AG09309 (cell line): ENCODE measurements at places on chromosomes 5 and 9.

- peak; percentile 21 for DNase-seq
Observed at GRCh38 chr9:95726756-95727155, 148.7 kb upstream of the ERCC6L2 start.

GRCh38 chr5:158979290-158979689 is 120.4 kb downstream of the EBF1 start:
- DNase-seq: no peak

DNA sequence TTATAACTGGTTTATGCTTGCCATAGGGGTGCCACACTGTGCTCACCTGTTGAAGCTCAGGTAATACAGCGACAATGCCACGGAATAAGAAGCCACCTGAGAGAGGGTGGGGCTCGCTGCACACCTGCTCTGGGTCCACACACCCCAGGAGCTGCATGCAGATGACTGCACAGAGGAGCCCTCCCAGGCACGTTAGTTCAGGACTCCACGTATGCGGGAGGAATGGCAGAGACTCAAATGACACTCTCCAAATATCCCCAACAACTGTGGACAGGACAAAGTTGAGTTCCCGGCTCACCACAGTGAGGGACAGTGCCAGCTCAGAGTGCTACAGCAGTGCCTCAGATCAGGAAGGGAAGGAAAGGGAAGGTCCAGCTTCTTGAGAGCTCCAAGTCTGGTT is 5.8 kb upstream of the FCN1 start:
- DNase-seq: no peak

DNA sequence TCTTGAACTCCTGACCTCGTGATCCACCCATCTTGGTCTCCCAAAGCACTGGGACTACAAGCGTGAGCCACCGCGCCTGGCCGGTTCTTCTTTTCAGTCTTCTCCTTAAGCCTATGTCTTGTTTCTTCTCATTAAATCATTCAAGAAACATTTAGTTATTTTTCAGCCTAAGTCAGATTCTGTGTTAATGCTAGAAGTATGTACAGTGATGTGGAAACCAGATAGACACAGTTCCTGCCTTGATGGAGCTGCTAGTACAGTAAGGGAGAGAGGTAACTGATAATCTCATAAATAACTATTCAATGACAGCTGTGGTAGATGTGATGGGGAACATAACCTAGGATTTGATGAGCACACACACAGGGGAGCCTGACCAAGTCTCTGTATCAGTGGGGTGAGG is 46.3 kb upstream of the NR3C1 start:
- no peak for DNase-seq

GRCh38 chr5:74765929-74766328 is 988 bp downstream of the GFM2 start:
- DNase-seq: no peak

DNA sequence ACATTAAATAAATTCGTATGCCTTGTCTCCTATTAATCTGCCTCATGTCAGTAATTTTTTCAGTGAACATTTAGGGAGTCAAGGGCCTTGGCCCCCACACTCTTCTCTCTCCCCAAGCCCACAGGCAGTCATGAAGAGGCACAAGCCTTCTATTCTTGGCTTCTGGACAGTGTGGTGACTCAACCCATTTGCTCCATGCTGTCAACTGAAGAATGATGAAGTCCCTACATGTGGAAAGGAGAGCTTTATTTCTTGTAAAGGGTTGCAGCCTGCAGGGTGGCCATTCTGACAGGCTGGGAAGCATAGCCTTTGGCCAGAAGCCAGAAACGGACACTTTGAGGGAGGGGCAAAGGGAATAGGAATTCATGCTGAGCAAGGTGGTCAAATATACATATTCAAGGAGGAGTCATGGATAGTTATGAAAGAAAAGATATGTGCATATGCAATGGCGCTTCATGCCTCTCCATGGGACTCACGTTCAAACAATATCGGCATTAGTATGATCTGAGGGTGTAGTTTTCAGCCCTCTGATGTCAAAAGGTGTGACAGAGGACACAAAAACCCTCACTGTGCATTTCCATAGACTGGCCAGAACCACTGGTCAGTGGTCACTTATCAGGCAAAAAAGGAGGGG is 31.3 kb downstream of the ANKRA2 start:
- no peak for DNase-seq

GRCh38 chr5:103298117-103298516 is 39.6 kb downstream of the MACIR start:
- no peak for DNase-seq

DNA sequence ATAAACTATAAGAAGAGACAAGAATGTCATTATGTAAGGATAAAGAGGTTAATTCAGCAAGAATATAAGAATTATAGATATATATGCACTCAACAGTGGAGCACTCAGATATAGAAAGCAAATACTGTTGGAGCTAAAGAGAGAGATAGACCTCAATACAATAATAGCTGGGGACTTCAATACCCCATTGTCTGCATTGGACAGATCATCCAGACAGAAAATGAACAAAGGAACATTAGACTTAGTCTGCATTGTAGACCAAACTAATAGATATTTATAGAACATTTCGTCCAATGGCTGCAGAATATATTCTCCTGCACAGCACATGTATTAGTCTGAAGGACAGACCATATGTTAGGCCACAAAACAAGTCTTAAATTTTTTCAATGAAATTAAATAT is 777.1 kb downstream of the CDH18 start:
- DNase-seq: no peak

GRCh38 chr5:1801967-1802295 is 724 bp downstream of the NDUFS6 start:
- no peak for DNase-seq

DNA sequence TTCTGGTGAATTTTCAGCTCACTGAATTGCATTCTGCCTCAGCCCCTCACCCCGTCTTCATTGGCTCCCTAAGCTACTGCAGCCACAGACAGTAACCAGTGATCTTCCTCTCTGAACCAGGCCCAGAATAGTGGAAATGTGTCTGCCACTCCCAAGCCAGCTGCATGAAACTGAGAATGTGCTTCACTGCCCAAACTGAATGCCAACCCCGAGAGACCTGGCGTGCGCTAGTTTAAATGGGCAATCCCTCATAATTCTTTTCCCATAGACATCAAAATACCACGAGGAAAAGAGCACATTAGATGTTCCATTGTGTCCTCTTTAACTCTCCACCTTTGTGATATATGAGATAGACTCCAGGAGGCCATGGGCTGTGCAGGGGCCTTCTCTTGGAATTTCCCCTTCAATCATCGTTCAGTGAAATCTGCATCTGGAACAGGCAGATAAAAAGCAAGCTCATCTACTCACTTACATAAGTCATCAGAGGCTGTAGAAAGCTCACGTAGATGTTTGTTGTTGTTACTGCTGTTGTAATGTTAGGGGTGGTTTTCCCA is 320.2 kb downstream of the NFIB start:
- DNase-seq: no peak

DNA sequence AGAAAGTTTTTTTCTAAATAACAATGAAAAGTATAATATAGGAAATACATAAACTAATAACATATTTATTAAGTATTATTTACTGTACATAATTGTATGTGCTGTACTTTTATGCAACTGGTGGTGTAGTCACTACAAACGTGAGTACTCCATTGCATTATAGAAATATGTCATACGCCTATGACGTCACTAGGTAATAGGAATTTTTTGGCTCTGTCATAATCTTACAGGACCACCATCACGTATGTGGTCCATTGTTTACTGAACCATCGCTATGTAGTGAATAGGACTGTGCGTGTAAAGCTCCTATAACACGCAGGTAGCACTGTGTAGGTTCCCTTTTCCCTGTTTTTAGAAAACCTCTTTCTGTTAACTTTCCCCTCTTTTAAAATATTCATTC is 255.0 kb downstream of the SH3GL2 start:
- no peak for DNase-seq

DNA sequence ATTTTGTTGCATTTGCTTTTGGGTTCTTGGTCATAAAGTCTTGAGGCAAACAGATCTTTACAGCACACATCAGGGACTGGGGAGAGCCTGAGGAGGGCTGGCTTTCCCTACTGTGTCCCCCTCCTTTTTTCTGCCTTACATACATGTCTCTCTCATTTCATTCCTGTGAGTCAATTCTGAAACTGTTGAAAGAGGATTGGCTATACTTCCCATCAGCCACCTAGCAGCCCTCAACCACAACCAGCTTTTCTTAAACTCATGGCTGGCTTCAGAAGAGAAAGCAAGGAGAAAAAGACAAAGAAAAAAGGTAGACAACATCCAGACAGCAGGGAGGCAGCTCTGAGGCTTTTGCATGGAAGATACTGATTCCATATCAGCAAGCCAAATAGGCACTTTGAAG is 374.8 kb upstream of the KIF2A start:
- DNase-seq: no peak

- no peak for DNase-seq
Observed at GRCh38 chr9:27712806-27713205, 139.5 kb upstream of the C9orf72 start.

DNA sequence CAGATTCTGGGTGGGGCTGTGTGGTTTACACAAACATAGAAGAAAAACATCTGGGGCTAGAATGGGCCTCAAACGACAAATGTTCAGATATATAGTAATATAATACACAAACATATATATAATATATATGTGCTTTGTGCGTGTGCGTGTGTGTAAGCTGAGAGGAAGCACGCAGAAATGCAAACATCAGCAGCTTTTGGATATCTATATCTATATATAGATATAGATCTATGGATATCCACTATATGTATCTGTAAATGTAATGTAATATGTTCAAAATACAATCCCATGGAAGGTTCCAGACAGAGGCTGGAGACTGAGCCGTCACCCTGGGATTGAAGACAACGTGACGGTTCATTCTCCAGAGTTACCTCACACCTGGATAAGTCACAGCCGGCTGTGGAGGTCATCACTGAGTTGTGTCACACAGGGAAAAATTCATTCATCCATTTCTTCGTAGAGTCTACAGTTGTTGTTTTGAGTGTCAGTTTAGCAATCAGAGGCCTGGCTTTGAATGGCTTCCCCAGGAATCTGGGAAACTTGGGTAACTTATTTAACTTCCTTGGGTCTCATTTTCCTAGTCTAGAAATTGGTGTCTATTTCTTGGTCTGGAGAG is 123.0 kb upstream of the CPEB4 start:
- DNase-seq: no peak

- no peak for DNase-seq
Observed at GRCh38 chr5:24325306-24325832, 319.4 kb downstream of the CDH10 start.

DNA sequence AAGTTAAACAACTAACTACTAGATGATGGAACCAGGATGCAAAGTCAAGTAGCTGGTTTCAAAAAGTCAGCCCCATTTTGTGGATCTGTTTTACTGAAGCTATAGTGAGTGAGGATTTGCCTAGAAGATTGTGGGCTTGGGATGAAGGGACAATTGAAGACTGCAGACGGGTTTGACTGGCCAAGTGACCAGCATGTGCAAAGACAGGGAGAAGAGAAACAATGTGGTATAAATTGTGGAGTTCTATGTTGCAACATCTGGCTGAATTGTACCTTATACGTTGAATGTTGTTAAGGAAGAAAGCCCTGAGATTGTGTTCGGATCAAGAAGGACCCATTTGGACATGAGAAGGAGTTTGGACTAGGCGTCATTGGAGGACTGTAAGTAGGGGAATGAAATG is 101.8 kb downstream of the MAT2B start:
- DNase-seq: no peak

DNA sequence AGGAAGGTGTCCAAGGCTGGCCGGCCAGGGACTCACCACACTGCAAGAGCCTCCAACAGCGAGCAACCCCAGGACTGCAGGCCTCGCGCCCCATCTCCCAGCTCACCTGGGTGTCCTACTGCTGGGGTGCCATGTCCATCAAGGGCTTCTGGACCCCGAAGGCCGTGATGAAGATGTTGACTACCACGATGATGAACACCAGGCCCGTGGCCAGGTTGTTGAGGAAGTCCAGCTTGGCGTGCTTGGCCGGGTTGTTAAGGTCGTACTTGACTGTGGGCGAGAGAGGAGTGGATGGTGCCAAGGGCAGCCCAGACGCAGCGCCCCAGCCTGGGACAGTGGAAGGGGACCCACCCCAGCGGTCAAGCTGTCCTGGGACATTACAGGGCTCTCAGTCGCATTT is 9.3 kb downstream of the NINJ1 start:
- DNase-seq: no peak

DNA sequence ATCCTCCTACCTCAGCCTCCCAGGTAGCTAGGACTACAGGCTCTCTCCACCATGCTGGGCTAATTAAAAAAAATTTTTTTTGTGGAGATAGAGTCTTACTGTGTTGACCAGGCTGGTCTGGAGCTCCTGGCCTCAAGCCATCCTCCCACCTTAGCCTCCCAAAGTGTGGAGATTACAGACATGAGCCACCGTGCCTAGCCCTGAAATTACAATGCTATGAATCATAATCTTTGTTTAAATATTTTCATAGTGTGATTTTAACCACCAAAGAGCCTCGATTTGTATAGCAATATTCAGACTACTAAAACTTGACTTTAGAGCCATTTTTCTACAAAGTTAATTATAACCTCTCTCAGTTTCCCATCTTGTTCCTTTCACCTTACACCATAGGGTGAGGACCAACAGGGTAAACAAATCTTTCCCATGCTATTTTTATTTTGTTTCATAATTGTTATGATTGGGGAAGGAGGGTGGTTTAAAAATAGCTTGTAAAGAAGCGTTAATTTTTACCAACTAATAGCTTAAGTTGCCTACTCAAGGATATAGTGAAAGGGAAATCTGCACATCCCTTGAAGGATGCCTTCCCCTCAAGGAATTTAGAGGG is 32.7 kb downstream of the UBE2D2 start:
- no peak for DNase-seq

DNA sequence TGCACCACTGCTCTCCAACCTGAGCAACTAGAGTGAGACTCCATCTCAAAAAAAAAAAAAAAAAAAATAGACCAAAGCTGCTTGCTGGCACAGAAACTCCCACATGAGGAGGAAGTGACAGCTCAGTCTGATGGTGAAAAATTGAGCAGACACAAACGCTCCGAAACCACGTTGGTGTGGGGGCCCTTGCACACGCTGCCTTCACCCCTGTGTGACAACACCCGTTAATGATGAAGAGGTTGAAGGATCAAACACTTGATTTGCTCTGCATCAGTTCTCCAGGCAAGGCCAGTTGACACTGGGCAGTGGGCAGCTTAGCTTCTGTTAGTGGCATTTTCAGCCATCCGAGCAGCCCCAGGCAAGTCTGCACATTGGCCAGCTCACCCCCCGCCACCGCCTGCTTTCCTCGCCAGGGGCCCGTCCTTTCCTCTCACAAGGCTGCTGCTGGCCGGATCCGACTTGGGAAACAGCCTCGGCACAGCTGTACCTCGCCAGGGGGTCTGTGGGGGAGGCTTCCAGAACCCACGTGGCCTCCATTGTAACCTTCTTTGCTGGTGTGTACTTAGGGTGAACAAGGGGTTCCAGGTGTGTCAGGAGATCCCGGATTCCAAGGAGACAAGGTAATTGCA is 79.8 kb downstream of the COL27A1 start:
- DNase-seq: no peak
